ENCODE measurements at places on chromosomes 1 and 21.
A peak's percentile ranks its signal among the peaks of the same experiment; 100 is the strongest.

DNA sequence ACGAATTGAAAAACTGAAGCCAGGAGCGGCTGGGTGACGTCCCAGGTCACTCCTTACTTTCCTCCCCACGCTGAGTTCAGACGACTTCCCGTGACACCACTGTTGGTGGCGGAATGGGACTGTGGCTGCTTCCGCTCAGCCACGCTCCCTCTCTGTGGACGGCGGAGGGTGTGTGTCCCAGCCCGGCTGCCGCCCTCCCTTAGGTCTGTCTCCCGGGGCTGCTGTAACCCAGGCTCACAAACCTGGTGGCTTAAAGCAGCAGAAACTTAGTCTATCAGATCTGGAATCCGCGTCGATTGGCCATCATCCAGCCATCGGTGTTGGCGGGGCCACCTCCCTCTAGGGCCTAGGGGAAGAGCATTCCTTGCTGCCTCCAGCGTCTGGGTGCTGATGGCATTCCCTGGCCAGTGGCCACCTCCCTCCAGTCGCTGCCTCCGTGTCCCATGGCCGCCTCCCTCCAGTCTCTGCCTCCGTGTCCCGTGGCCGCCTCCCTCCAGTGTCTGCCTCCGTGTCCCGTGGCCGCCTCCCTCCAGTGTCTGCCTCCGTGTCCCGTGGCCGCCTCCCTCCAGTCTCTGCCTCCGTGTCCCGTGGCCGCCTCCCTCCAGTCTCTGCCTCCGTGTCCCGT, 17.5 kb downstream of the TRPM2 start:
- DNase-seq = no peak

DNA sequence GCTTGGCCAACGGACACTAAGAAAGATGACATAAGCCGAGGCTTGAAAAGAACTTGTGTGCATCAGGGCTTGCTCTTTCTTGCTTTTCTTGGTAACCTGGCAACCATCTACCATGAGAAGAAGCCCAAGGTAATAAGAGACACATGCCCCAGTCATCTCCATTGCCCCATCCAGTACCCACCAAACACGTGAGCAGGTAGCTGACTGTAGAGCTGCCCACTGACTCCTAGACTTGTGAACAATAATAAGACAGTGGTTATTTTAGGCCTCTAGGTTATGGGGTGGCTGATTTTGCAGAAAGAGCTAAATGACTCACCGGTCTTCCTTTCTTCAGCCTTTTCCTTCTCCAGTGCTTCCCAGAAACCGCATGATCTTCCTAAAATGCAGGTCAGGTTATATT, 105.0 kb upstream of the JUN start:
- DNase-seq = no peak

GRCh38 chr1:45478121-45478814, 12.7 kb downstream of the TESK2 start:
- DNase-seq = no peak

GRCh38 chr1:236705771-236706170, 19.5 kb downstream of the ACTN2 start:
- DNase-seq = peak; percentile 89

GRCh38 chr1:185325413-185325812, 8.4 kb upstream of the IVNS1ABP start:
- DNase-seq = no peak

- no peak for DNase-seq
These were observed 5.7 kb upstream of the ACOT11 start for GRCh38 chr1:54542120-54542961.

GRCh38 chr1:1752636-1753606, 25.3 kb downstream of the NADK start:
- DNase-seq = no peak

GRCh38 chr1:110756506-110756905, 81.8 kb upstream of the KCNA3 start:
- DNase-seq = peak; percentile 67

DNA sequence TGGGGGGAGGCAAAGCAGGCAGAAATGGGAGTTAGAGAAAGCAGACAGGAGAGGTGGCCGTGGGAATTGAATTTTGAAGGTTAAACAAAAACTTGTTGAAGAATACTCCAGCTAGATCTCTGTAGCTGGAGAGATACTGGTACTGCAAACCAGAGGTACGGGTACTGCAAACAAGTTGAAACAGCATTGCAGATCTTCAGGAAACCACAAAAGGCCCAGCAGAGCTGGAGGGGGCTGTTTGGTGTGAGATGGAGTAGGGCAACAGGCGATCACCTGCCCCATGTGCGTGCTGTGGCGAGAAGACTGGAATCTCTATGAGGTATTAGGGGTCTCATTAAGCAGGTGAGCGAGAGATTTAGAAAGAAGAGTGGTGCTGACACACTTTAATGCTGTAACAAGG, 77.7 kb upstream of the RGS4 start:
- DNase-seq = no peak

Data from pons (tissue), 1 donor.